ENCODE measurements at places on chromosomes 13 and 19. TPM values are rescaled to one million over a fixed set of nuclear protein-coding genes. Genes with fewer than 3 reads are reported as not detected.
A peak's percentile ranks its signal among the peaks of the same experiment; 100 is the strongest.

The MAP4K1 gene
- 9.6 TPM for total RNA-seq

The RRAS gene
- 81.7 TPM for total RNA-seq

The FBN3 gene
- total RNA-seq, result 12.0 TPM

The ZNF723 gene
- total RNA-seq, result not detected

The GIPR gene
- 2.9 TPM for total RNA-seq

The TJP3 gene
- total RNA-seq, result 94.3 TPM

The KLK7 gene
- total RNA-seq, result not detected

The C2CD4C gene
- 1.9 TPM for total RNA-seq

The NCAN gene
- total RNA-seq, result not detected

The RINL gene
- 13.6 TPM for total RNA-seq

GRCh38 chr13:93360021-93360420 is 133.4 kb downstream of the GPC6 start:
- no peaks in the 10 kb centered on the region for H3K27me3 ChIP-seq
- H3K4me3 ChIP-seq, result no peak overlapping the region
- no peak for DNase-seq
- H3K27ac ChIP-seq, result no peak overlapping the region
- no peaks in the 10 kb centered on the region for H3K4me1 ChIP-seq

DNA sequence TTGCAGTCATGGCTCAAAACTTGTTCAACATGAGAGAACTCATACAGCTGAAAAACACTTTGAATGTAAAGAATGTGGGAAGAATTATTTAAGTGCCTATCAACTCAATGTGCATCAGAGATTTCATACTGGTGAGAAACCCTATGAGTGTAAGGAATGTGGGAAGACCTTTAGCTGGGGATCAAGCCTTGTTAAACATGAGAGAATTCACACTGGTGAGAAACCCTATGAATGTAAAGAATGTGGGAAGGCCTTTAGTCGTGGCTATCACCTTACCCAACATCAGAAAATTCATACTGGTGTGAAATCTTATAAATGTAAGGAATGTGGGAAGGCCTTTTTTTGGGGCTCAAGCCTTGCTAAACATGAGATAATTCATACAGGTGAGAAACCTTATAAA is 20.1 kb downstream of the ZNF283 start:
- H3K27me3 ChIP-seq, result no peaks in the 10 kb centered on the region
- DNase-seq, result no peak
- H3K4me3 ChIP-seq, result no peak overlapping the region

- DNase-seq, result no peak
- no peaks in the 10 kb centered on the region for H3K27me3 ChIP-seq
- H3K27ac ChIP-seq, result no peak overlapping the region
- no peaks in the 10 kb centered on the region for H3K4me1 ChIP-seq
Observed at GRCh38 chr13:24740014-24740890, 23.7 kb upstream of the RNF17 start.

GRCh38 chr19:48830088-48830487 is 6.2 kb downstream of the HSD17B14 start:
- no peaks in the 10 kb centered on the region for H3K4me1 ChIP-seq
- H3K4me3 ChIP-seq, result no peak overlapping the region
- no peak for DNase-seq

DNA sequence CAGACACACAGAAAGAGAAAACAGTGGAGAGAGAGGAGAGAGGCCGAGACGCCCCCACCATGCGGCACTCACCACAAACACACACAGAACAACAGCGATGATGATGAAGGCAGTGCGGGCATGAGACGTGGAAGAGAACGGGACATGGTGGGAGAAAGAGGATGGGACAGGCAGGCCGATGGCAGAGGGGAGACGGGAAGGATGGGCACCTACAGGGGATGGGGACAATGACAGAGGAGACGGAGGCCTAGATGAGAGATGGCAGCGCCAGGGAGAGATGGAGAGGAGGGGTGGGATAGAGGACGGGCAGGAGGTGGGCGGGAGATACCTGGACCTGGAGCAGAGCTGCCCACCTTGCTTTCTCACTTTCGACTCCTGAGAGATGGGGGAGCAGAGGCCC is 1.1 kb upstream of the KLK14 start:
- H3K27me3 ChIP-seq, result no peaks in the 10 kb centered on the region
- H3K4me1 ChIP-seq, result no peaks in the 10 kb centered on the region
- H3K4me3 ChIP-seq, result no peak overlapping the region
- H3K36me3 ChIP-seq, result no peaks in the 10 kb centered on the region
- H3K27ac ChIP-seq, result no peak overlapping the region
- no peak for DNase-seq

DNA sequence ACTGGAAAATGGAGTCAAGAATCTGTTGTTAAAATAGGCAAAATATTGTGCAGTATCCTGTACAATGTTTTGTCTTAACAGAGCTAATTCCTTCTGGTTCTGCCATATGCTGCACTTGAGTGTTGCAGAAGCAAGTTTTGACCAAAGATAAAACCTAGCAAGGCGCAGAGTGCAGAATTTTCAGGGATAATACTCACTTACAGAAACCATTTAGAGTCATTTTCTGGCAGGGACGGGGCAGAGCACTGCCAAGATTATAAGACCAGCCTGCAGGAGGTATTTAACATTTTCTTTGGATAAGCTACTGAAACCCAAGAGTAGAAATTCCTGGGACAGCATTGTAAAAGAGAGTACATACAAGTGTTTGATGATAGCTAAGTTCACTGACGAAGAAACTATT is 159.5 kb upstream of the EDNRB start:
- no peaks in the 10 kb centered on the region for H3K27me3 ChIP-seq
- H3K4me1 ChIP-seq, result no peaks in the 10 kb centered on the region
- no peak for DNase-seq

DNA sequence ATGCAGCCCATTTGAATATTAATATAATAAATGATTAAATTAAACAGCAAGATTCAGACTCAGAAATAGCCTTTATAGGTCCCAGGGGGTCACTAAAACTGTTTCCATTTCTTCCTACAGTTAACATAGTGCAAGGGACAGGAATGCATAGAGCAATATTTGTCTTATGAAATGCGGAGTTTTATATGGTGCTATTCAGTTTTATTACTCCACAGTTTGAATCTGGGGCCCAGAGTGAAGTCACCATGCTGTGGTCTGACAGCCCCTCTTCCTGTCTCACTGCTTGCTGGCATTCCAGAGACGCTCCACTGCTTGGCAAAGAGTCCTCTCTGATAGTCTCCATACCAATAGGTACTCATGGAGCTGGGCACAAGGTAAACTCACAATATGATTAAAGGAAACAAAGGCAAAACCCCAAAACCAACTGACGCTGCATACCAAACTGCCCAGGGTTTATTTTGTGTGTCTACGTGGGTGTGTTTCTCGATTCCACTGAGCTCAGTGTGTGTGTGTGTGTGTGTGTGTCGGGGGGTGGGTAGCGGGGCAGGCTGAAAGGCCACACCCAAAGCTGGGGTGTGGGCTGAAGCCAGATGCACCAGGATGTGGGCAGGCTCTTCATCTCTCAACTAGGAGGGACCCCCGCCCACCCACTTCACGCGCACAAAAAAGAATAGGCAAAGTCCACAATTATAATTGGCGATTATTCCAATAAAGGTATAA is 277.9 kb downstream of the TSHZ3 start:
- H3K27ac ChIP-seq, result no peak overlapping the region
- no peak overlapping the region for H3K4me3 ChIP-seq
- H3K4me1 ChIP-seq, result no peaks in the 10 kb centered on the region
- no peaks in the 10 kb centered on the region for H3K36me3 ChIP-seq

GRCh38 chr19:11538232-11539036 is at the start of gene CNN1:
TSS of gene CNN1 (plus strand) at chr19:11538851. CDS start at chr19:11538928, 77 bp downstream.
- H3K27me3 ChIP-seq, result peaks cover 5% of the 10 kb centered on the region
- H3K4me3 ChIP-seq, result peak within 1 kb of the TSS; percentile 23
- H3K36me3 ChIP-seq, result no peaks in the 10 kb centered on the region
- H3K27ac ChIP-seq, result peak within 1 kb of the TSS; percentile 57

- DNase-seq, result no peak
- H3K4me1 ChIP-seq, result no peaks in the 10 kb centered on the region
- H3K27ac ChIP-seq, result peak overlapping the region; percentile 17
- no peaks in the 10 kb centered on the region for H3K27me3 ChIP-seq
- H3K4me3 ChIP-seq, result no peak overlapping the region
Observed at GRCh38 chr13:44396701-44397580, 23.3 kb downstream of the SERP2 start.

DNA sequence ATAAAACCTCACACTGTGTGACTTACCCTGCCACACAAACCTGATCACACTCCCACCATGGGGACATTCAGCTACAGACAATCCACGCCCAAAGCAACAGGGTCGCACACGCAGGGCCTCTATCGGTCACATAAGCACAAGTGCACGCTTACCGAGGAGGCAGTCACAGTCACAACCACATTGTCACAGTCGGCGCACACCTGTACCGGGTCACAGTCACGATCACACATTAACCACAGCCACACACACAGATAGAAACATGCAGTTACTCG is 579 bp downstream of the ZNF566 start:
- no peaks in the 10 kb centered on the region for H3K27me3 ChIP-seq
- H3K4me3 ChIP-seq, result peak overlapping the region; percentile 83
- H3K4me1 ChIP-seq, result peaks cover 15% of the 10 kb centered on the region
- DNase-seq, result no peak
- H3K27ac ChIP-seq, result peak overlapping the region; percentile 96
- no peaks in the 10 kb centered on the region for H3K36me3 ChIP-seq

DNA sequence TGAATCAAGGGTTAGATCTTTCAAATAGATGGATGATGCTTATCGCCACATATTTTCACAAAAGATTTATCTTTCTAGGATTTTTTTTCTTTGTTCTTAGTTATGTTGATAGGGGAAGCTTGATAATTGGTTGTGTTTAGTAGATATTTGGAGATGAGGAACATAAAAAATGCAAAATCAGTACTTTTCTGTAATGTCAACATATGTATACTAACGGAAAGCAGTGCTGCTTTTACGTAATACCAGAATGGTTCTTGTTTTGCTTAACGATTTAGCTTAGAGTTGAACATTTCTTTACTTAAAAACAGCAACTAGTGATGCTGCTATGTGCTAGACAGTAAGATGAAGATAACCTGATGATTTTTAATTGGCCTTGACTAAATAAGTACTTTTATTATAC is 3.0 kb downstream of the ZMYM2 start:
- DNase-seq, result no peak
- peaks cover 10% of the 10 kb centered on the region for H3K36me3 ChIP-seq
- no peak overlapping the region for H3K4me3 ChIP-seq
- H3K27me3 ChIP-seq, result no peaks in the 10 kb centered on the region
- no peak overlapping the region for H3K27ac ChIP-seq

DNA sequence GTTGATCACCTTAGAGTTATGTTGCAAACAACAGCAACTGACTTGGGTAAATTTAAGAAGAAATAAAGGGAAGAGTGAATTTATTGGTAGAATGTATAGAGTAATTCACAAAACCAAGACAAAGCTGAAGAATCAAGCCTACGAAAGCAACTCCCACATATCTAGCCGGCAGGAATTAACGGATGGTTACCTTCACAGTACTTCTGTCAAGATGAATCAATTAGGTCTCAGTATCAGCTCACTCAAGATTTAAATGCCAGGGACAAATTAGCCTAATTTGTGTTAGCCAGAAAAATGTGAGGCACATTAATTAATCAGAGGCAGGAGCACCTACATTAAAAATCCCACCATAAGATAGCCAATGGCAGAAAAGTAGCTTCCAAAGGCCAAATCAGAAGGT is 10.7 kb downstream of the KPNA3 start:
- H3K36me3 ChIP-seq, result no peaks in the 10 kb centered on the region
- no peak overlapping the region for H3K27ac ChIP-seq
- peaks cover 7% of the 10 kb centered on the region for H3K4me1 ChIP-seq
- no peak overlapping the region for H3K4me3 ChIP-seq

DNA sequence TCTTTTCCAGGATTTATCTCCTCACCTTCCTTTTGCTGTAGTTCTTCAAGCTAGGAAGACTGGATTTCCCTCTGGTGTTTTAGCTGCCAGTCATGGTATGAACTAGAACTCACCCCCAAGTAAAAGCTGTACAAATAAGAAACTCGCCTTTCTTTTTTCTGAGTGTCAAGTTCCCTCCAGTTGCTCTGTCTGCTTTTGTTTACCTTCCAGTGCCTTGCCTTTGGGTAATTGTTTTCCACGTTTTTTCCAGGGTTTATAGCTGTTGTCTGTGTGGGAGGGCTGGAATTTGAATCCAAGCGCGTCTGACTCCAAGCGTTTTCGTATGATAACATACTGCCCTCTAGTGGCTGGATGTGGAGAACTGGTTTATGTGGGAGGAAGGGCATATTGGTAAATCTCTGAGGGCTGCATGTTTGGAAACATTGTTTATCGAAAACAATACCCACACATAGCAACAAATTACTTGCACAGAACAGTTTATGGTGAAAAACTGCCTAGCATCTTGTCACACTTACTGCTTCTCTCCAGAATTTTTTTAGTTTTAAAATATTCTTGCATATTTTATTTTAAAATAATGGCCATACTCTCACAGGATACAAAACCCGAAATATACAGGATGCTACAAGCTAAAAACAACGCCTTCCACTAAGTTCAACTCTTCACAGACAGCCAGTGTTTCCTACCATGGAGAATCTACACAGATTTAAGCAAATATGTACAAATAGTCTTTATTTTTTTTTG is 19.2 kb downstream of the RCN3 start:
- H3K36me3 ChIP-seq, result peaks cover 5% of the 10 kb centered on the region
- DNase-seq, result no peak
- no peaks in the 10 kb centered on the region for H3K27me3 ChIP-seq
- H3K4me1 ChIP-seq, result peaks cover 3% of the 10 kb centered on the region
- H3K27ac ChIP-seq, result no peak overlapping the region
- H3K4me3 ChIP-seq, result no peak overlapping the region

GRCh38 chr13:77544758-77545338 is 9.3 kb downstream of the SCEL start:
- H3K36me3 ChIP-seq, result no peaks in the 10 kb centered on the region
- no peak overlapping the region for H3K4me3 ChIP-seq
- H3K4me1 ChIP-seq, result peaks cover 13% of the 10 kb centered on the region
- no peak for DNase-seq

DNA sequence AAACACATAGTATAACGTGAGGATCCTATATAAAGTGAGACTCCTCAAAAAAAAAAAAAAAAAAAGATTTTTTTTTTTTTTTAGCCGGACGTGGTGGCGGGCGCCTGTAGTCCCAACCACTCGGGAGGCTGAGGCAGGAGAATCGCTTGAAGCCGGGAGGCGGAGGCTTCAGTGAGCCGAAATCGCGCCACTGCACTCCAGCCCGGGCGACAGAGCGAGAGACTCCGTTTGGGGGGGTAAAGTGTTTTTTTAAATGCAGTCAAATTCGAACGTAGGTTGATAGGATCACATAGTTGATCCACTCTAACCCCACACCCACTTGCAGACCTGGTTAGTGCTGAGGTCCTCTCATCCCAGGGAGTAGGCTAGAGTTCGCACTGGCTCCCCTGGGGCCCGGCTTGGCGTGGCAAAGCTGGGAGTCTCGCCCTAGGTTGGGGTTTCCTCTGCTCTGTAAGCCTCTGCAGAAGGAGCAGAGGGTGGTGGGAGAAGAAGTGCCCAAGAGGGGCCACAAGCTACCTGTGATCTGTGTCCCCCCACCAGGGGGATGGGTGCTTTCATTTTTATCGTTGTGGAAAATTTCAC is 6.5 kb downstream of the RNF225 start:
- peaks cover 2% of the 10 kb centered on the region for H3K27me3 ChIP-seq
- no peaks in the 10 kb centered on the region for H3K36me3 ChIP-seq
- H3K4me1 ChIP-seq, result peaks cover 15% of the 10 kb centered on the region
- H3K4me3 ChIP-seq, result peak overlapping the region; percentile 57

GRCh38 chr19:47661611-47662010 is 51.6 kb upstream of the EHD2 start:
- no peak overlapping the region for H3K4me3 ChIP-seq
- H3K4me1 ChIP-seq, result peaks cover 51% of the 10 kb centered on the region
- no peak for DNase-seq
- H3K36me3 ChIP-seq, result no peaks in the 10 kb centered on the region
- H3K27me3 ChIP-seq, result no peaks in the 10 kb centered on the region
- H3K27ac ChIP-seq, result peak overlapping the region; percentile 92

- DNase-seq, result no peak
- H3K4me3 ChIP-seq, result no peak overlapping the region
- H3K4me1 ChIP-seq, result no peaks in the 10 kb centered on the region
Observed at GRCh38 chr19:29302002-29302928, 89.3 kb upstream of the UQCRFS1 start.

Data from upper lobe of left lung (tissue), 6 donors.